Psoas muscle (tissue), 8 donors: ENCODE measurements at places on chromosomes 4 and X. TPM values are rescaled to one million over a fixed set of nuclear protein-coding genes. Genes with fewer than 3 reads are reported as not detected.

Gene XK
- 8.9 TPM for total RNA-seq

Gene GNRHR
- not detected for total RNA-seq

Gene MGARP
- 0.26 TPM for total RNA-seq

Gene CPZ
- not detected for total RNA-seq

Gene TMEM35A
- total RNA-seq = 0.17 TPM

- H3K27me3 ChIP-seq = no peaks in the 10 kb centered on the region
- no peak overlapping the region for H3K27ac ChIP-seq
- H3K36me3 ChIP-seq = no peaks in the 10 kb centered on the region
- no peak overlapping the region for H3K4me3 ChIP-seq
- no peaks in the 10 kb centered on the region for H3K4me1 ChIP-seq
- no peak for DNase-seq
Observed at GRCh38 chr4:33883111-33883510, 2361.2 kb downstream of the ARAP2 start.

DNA sequence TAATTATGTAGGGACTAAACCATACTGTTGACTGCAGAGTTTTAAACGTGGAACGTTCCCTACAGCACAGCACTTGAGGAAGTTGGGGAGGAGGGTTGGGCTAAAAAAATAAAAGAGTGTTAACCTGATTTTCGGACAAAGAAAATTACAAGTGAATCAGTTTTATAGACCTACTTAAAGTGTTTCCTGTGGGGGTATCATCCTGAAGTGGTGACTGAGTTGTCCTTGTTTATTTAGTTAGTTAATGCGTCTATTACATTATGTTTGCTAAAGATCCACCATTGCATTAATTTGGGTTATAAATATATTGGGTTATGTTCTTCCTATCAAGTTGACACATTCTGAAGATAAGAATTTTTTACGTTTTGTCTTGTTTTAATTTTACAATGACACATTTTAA is 14.7 kb downstream of the UNC5C start:
- no peaks in the 10 kb centered on the region for H3K27me3 ChIP-seq
- no peak overlapping the region for H3K27ac ChIP-seq
- H3K4me1 ChIP-seq = no peaks in the 10 kb centered on the region
- no peak overlapping the region for H3K4me3 ChIP-seq

GRCh38 chrX:77427611-77428010 is 19.6 kb upstream of the FGF16 start:
- H3K27ac ChIP-seq = no peak overlapping the region
- H3K36me3 ChIP-seq = no peaks in the 10 kb centered on the region
- DNase-seq = no peak
- H3K4me1 ChIP-seq = no peaks in the 10 kb centered on the region
- no peaks in the 10 kb centered on the region for H3K27me3 ChIP-seq
